ENCODE measurements at places on chromosomes 5 and 9. TPM values are rescaled to one million over a fixed set of nuclear protein-coding genes. Genes with fewer than 3 reads are reported as not detected.

CTXN3 gene
- not detected for total RNA-seq

DNA sequence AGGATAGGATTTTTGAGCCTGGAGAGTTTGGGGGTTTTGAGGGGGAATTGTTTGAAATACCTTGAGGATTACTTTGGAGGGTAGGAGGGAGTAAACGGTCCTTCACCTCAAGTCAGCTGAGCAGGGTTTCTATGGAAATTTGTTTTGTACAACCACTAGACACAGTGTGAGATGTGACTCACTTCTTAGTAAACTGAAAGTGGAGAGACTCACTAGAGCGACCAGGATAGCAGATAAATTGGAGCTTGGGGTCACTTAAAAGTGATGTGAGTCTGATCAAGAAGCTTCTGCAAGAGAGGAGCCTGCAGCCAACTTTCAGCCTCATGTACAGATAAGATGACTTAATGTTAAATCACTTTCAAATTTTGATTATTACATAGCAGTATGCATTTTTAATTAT, 1945.9 kb upstream of the NUDT12 start:
- DNase-seq: no peak

GRCh38 chr5:115655994-115656393, 30.2 kb upstream of the TMED7 start:
- DNase-seq: no peak

GRCh38 chr5:54093081-54093492, 217.3 kb downstream of the ARL15 start:
- DNase-seq: no peak

DNA sequence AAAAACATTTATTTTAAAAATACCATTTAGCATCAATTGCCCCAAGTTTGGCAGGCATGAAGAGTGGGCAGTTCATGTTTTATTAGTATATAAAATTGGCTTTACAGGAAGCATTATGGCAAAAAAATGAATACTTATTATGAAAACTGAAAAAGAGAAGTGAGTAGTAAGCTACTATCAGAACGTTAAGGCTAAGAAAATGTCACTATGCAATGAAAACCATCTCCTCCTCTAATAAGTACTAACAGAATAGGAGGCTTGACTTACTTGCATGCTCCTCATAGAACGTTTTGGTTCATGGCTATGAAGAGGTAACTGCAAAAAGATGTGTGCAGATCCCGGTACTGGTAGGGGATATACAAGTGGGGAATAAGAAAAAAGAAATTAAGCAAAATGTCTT, 23.6 kb downstream of the TICAM2 start:
- no peak for DNase-seq

DNA sequence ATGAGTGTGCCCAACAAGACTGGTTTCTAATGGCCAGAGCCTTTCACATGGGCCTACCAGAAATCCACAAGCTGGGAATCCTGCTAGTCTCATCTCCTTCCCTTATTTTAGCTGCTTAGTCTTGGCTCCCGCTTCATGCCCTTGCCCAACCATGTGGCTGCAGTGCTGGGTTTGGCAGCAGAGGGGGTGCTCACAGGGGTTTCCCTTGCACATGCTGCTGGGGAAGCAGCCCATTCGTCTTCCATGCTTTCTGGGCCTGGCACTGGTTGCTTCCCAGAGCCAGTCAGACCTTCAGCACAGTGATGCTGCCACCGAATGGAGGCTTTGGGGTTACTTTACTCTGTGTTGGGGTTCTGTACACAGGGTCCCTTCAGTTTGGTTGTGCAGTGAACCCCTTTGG, 26.3 kb downstream of the SLC46A2 start:
- DNase-seq: no peak
